ENCODE measurements at places on chromosomes 2 and 18.

DNA sequence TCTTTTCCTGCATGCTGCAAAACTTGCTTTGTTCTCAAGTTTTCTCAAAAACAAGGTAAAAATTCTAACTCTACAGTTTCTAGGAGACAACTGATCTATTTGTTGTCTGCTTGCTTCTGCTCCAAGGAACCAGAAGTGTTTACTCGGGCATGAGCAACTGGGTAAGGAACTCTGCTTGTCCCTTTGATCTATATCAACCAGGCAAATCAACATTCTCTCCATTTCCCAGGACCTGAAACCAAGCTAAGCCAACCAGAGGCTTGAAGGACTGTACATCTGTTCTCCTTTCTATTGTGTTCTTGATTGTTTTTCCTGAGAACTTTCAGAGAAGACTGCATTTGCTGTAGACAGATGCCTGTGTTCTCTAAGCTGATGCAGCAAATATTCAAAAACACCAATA lies 335.0 kb upstream of the KCNH7 start:
- no peak for DNase-seq

- no peak for DNase-seq
These were observed 199.5 kb upstream of the MEIS1 start for GRCh38 chr2:66235428-66235827.

DNA sequence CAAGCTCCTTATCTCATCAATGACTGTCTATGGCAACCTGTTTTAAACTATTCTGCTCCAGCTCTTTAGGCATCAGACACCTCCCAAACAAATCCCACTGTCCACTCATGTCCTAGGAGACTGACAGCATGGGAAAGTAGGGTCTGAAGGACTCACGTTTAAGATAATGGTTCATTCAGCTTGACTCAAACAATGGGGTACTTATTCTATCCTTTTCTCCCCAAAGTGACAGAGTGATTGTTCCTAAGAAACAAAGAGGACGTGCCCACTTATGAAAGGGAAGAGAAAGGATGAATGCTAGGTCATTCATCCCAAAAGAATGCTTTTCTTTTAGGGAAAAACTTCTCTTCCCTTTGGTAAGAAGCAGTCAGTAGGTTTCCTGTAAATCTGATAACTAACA lies 41.9 kb downstream of the ALK start:
- no peak for DNase-seq

DNA sequence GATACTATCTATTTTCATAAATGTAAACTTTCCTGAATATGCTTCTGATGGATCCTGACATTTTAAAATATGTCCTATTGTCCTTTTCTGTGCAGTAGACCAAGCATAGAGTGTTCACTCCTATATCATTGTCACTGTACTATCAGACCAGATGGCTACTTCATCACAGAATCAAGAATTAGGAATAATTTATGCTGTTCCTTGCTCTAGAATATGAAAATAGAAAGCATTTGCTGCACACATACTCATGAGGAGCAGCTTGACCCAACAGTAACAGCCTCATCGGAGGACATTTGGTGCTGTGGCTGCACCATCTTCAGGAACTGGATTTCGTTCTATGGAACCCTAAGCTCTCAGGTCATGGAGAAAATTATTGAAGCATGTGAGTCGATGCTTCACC lies 468.9 kb upstream of the HNRNPA3 start:
- DNase-seq, result no peak
